ENCODE measurements at places on chromosomes 5 and 9.

DNA sequence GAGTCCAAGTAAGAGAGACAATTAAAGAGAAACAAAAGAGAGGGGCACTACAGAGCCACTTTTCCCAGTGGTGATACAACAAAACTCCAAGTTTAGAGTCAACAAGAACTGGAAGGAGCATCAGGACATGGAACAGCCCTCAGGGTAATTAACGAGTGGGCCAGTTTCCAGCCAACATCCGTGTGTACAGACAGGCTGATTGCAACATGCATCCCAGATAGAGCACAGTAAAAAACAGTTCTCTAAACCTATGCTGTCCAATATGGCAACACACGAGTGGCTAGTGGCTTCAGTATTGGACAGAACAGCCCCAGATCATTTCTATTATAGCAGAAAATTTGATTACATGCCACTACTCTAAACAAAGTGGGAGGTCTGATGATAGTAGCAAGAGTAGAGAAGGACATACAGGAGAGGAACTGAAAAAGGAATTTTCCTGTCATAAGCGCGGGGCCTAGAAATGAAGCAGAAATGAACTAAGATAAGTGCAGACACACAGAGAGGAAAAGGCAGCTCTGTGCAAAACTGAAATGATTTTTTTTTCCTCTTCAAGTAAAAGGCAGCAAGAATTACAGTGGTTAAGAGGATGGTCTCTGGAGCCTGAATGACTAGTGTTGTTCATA is 175.6 kb upstream of the CCNG1 start:
- no peak for DNase-seq

DNA sequence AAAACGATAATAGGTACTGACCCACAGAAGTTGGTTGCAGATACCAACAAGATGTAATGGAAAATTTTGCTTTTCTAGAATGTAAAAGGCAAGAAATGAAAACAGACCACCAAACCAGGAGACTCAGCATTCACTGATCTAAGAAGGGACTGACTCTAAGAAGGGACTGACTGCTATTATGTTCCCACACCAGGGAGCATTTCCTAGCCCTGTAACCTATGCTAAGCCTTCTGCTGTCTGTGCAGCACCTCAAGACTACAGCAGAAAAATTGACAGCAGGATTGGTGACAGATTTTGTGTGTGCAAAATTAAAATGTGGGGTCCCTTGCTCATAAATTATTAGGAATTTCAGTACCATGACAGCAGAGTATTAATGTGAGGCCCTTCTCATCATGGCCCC is 154.8 kb downstream of the GABRB2 start:
- DNase-seq: no peak

DNA sequence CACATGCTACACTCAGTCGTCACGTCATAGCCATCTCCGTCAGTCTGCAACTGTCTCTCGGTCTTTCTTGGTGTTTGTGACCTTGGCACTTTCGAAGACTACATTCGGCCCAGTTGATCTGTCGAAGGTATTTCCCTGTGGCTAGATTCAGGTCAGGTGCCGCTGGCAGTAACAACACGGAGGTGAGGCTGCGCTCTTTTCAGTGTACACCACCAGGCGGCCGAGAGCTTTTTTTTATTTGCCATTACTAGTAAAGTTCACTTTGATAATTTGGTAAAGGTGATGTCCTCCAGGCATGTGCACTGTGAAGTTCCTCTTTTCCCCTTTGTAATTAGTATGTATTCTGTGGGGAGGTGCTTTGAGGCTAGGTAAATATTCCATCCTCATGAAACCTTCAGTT is 49.7 kb downstream of the RNF130 start:
- DNase-seq: no peak

DNA sequence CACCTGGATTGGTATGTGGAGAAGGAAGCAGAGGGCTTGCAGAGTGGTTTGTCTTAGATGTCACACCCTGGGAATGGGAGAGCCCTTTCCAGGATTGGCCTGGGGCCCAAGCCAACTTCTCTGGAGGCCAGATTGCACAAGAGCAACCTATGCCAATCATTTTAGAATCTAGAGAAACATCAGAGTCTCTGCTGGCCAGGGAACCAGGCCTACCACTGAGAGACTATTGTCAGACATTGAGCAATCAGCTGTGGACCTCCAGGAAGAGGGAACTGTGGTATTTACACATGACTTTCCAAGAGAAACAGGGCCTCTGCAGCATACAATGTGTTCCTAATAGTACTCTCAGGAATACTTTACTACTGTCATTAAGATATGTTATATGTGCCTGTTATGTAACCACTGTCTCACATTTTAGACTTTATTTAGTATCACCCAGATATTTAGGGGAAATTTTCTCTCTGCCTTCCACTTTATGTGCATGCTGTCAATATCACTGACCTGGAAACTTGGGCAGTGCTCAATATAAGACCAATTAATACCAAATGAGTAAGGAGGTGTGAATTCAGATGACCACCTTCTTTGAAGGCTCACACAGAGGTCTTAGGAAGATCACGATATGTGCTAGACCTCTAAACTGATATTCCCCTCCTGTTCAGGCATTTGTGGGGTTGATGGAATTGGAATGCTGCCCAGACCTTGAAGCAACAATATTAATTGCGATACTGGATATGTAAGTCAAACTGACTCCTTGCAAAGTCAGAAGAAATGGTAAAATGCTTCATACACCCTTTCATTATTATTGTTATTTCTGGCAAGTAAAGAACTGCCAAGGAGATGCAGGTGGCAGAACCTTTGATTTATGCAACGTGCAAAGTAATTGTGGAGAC is 20.5 kb upstream of the CCL28 start:
- no peak for DNase-seq

DNA sequence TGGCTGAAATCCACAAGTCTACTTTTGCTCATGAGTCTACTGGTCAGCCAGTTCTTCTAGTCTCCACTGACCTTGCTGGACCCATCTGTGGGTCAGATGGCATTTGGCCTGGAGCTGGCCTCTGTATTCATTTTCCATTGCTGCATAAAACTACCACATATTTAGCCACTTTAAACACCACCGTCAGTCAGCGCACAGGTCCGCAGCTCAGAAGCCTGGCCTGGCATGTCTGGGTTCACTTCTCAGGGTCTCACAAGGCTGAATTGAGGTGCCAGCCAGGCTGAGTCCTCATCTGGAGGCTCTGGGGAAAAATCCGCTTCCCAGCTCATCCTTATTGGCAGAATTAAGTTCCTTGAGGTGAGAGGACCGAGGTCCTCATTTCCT is 54.7 kb downstream of the BARX1 start:
- no peak for DNase-seq

GRCh38 chr9:120421977-120422376 is 158.0 kb downstream of the CDK5RAP2 start:
- no peak for DNase-seq

- no peak for DNase-seq
These were observed 22.2 kb downstream of the SKP2 start for GRCh38 chr5:36174119-36174518.

GRCh38 chr5:172144291-172144815 is 43.7 kb downstream of the STK10 start:
- no peak for DNase-seq

DNA sequence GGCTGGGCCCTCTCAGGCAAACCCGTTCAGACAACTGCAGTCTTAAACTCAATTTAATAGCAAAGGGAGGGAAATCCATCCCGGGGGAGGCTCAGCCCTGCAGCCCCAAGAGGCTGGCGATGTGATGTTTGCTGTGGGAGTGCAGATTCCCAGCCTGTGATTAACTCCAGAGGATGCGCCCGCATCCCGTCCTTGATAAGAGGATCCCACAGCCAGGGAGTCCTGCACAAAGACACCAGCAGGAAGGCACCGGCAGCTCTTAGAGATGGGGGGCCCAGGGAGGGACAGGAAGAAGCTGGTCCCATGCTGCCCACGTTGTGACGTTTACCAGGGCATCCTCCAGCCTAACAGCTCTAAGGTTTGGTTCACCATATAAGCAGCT is 64.7 kb downstream of the MRPL36 start:
- no peak for DNase-seq

DNA sequence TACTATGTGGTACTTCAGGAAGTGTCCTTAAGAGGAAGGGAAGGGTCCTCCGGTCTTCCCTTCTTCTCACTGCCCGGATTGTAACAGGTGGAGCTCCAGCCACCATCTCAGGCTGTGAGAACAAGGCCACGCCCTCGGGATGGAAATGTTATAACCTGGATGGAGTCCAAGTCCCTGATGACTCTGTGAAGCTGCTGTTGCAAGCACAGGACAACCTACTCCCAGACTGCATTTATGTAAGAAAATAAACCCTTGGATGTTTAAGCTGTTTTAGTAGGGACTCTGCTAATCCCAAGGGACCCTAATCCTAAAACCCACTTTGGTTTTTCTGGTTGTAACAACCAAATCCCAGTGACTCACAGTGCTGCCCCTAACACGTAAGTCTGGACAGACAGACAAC is 221.6 kb downstream of the ACTL7B start:
- no peak for DNase-seq

GRCh38 chr5:89445106-89445745 is 562.2 kb upstream of the MEF2C start:
- DNase-seq: no peak

DNA sequence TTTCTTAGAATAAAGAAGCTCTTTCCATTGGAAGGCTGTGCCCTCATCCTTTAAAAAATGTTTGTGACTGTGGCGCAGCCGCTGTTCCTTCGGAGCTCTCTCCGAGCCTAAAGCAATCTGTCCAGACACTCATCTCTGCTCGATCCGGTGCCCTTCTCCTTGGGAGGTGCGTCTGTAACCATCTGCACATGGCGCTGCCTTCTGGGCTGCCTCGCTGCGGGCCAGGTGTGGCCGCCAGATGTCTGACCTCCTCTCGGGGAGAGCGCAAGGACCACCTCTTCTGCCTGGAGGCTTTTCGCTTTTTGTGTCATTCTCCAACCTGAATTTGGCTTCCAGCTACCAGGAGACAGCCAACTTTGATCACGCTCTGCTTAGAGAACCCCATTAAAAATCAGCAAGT is 153.4 kb upstream of the PTCH1 start:
- DNase-seq: peak; percentile 16

DNA sequence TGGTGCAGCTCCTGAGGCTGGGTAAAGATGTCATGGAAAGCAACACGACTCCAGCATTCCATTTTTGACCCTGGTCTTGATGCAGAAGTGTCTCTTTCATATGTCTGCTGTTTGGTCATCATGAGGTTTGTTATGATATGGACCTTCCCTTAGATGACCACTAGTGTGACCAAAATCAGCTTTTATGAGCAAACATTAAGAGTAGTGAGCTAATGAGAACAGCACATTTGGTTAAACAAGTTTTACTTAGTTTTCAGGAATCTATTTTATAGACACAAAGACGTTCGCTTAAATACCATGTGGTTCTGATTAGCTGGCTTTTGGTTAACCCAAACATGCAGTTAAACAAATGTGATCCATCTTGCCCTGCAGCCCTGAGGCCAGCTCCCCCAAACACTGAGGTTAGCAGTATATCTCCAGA is 56.7 kb upstream of the ACTBL2 start:
- DNase-seq: peak; percentile 87

DNA sequence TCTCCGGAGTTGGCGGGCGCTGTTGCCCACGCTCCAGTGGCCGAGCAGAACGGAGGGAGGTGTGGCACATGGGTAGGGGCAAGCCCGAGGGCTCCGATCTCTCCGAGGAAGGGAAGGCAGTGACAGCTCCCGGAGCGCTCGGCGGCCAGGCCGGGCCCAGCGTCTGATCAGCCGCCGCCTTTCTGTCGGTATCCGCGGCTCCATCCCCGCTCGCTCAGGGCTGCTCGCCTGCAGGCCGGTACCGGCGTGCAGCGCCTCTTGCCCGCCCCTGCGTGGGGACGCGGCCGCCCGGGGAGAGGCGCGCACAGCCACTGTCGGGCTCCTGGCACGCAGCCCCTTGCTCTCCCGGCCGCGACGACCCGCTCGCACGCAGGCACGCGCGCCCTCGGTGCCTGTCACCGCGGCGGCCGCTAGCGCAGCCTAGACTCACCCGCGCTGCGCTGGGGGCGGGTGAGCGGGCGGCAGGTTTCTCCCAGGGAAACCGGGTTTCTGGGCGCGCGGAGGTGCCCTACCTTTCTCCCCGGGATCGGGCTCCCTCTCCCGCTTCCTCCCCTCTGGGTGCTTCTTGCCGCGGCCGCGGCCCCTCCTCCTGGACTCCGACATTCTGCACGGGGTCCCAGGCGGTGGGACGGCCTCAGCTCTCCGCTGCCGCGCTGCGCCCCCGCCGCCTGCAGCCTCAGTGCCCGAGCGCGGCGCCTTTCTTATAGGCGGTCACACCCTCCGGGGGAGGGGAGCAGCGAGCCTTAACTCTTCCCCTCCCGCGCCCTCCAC is 108.4 kb downstream of the PSD2 start:
- no peak for DNase-seq

DNA sequence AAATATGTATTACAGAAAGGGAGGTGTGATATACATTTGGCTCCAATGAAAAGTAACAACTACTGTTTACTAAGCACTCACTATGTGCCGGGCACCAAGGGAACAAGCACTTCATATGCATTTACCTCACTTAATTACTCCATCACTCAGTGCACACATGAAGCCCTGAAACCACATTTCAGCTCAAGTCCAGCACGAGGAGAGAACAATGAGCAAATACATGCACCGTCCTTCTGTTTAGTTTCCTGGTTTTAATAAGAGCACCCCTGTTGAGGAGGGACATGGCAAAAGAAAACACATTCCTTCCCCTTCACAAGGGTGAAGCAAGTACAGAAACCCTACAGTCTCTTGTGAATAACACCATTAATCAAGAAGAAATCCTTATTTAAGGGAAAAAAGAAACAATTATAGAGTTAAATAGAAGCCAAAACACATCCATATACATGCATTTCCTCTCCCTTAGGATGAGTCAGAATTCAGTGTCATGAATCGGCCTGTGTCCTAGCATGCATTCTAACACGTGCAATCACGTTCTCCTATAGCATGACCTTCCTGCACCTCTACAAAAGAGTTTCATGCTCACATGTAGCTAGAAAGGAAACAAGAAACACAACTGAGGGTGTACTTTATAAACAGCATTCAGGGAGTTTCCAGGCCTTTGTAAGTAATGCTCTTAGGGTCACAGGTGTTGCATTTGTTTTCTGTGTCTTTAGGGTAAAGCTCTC is 411.6 kb downstream of the BNC2 start:
- DNase-seq: no peak

DNA sequence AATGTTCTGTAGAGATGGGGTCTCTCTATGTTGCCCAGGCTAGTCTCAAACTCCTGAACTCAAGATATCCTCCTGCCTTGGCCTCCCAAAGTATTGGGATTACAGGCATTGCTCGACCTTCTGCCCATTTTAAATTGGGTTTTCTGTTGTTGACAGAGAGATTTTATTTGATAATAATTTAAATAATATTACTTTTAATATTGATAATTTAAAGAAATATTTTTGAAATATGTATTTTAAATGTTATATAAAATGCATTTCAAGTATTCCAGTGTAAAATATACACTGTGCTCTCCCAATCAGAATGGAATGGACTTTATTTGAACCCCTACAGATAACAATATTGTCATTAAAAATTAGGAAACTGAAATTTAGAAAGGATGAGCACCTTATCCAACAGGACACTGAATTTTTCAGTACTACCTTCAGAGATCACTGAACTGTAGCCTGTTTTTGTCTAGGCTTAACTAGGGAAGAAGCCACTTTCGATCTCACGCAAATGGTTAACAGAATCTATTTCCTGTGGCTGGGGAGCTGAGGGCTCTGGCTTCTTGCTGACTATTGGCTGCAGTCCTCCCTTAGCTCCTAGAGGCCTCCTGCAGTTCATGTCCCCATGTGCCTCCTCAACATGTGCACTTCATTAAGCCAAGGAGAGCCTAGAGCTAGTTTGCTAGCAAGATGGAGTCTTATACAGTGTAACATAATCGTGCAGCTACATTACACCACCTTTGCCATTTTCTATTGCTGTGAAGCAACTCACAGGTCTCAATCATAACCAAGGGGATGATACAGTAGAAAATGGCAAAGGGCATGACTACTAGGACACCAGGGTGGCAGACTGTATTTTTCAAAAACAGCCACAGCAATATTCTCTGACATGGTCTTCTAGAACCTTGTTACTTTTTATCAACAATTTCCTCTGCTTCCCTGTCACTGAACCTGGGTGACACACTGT is 150.0 kb downstream of the CDC42SE2 start:
- DNase-seq: peak; percentile 46

Measured in HFF-Myc (cell line).